ENCODE measurements at places on chromosomes 5 and 9.

DNA sequence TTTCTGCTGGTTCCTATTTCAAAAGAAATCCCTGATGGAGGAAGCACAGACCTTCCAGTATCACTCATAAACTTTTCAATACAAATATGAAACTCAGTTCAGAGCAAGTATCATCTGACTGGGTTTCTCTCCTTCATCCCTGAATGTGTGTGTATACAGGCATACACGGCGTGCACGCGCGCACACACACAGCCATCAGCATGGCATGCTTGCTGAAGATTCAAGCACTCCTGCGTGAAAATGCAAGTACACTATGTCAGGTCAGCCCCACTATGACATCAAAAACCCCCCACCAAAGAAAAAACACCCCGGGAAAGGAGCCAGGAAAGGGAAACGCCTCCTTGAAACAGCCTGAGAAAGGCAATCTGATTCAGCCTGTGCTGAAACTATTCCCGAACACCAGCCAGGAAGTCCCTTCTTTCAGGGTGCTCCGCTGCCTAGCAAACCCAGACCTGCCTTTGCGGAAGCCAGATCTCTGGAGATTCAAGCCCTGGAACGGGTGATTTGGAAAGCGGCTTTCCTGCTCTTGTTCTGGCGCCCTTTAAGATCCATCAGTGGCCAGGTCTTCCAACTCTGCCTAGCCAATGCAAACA lies 831 bp downstream of the KLHL3 start:
- no peak for DNase-seq

DNA sequence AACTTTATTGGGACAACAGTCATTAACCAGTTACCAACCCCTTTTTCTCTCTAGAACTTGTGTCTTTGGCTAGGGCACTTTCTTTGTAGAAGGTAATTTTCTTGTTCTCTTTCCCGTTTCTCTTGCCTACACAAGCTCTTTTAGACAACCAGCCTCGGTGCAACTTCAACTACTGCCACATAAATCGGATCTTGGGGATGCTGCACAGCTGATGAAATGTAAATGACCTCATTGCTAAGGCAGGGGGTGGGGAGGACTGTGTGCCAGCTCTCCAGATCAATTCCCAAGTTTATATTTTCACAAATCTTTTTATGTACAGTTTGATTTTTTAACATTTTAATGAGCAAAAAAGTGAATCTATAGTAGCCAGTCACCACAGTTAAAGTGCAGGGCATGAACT lies 157.6 kb downstream of the DENND1A start:
- no peak for DNase-seq

DNA sequence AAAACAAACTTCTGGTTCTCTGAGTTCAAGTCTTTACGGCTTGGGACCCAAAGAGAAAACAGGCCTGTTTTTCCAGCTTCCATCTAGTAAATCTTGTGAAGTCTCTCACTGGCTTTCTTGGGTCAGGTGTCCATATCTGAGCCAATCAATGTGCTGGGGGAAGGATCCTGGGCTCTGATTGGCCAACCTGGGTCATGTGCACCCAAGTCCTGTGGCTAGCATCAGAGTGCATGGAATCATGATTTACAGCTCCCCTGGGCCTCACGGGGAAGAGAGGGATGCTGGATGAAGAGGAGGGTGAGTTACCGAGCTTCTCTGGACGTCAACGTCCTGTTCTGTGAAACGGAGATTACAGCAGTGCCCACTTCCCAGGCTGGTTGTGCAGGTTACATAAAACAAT lies 19.4 kb downstream of the CXCL14 start:
- DNase-seq, result no peak

DNA sequence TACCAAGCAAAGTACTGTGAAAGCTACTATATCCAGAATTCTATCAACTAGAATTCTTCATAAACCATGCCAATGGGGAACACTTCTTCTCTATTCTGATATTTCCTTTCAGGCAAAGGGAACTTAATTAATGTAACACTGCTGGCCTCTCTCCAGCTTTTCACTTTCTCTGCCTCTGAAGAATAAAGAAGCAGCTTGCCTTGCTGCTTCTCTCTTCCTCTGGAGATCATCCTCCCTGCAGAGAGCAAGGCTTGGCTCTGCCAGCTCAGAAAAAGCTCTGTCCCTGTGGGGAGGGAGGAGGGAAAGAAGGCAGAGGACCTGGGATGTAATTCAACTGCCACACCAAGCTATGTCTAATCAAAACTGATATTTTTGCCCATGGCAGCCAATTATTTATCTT lies 6.5 kb downstream of the CTNND2 start:
- no peak for DNase-seq

DNA sequence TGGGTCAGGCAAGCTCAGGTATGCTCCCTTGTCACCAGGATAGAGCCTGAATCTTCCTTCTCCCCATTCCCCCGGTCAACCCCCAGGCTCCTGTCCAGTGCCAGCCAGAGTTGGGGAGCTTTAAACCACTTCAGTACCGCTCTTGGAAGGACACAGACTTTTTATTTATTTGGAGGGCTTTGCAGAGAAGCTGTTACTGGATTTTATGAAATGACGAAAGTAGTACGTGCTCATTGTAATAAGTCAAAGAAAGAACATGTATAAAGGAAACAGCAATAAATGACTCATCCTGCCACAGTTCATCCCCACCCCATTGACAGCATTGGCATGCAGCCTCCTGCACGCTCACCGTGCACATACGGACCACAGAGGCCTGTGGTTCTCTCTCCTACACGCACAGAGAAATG lies 230.3 kb downstream of the AUH start:
- DNase-seq, result no peak

- no peak for DNase-seq
Observed at GRCh38 chr9:32483343-32483742, 42.7 kb downstream of the RIGI start.

GRCh38 chr9:133251773-133252172 lies 23.2 kb downstream of the ABO start:
- no peak for DNase-seq

DNA sequence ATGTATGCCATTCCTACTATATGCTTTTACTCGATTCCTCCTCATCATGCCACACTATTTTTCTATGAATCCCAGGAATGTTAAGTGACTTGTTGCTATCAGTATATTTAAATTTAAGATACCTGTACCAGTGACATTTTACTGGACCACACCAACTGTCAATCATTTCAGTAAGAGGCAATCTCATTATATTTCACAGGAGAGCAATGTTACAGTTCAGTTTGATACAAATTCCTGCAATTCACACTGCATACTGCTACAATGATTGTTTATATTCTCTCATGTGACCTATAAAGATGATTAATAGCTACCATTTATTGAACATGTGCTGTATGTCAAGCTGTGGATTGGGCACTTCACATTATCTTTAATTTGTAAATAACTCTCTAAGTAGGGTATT lies 30.0 kb downstream of the SPEF2 start:
- DNase-seq, result no peak

GRCh38 chr5:80825786-80826460 lies 134.2 kb upstream of the RASGRF2 start:
- DNase-seq, result no peak

- DNase-seq, result no peak
Observed at GRCh38 chr9:2260417-2261306, 245.5 kb downstream of the SMARCA2 start.

DNA sequence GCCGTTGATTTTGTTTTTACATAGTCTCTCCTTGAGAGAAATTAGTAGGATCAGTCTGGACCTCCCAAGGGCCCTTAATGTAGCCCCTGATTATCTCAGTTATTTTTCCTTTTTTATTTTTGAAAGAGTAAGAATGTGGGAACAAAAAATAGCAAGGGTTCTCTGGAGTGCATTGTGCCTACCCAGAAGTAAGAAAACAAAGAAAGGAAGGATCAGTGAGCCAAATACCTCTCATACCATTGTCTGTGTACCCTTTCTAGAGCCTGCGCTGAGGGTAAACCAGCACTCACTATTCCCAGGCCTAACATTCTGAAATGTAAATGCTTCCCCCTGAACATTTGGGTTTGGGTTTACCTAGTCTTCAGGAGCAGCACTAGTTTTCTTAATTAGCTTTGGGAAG lies 213.0 kb upstream of the TARS1 start:
- DNase-seq, result no peak

DNA sequence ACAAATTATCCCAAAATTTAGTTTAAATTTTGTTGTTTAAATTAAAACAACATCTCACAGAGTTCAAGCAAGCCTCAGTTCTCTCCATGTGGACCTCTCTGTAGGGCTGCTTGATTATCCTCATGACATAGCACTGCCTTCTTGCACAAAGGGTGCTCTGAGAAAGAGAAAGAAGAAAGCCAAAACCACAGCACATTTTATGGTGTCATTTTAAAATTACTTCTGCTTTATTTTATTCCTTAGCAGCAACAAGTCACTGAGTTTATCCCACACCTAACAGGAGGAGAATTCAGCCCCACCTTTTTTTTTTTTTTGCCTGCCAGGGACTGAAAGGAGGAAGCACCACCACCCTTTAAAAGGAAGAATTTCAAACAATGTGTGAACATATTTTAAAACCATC lies 12.8 kb upstream of the KCNV2 start:
- no peak for DNase-seq

DNA sequence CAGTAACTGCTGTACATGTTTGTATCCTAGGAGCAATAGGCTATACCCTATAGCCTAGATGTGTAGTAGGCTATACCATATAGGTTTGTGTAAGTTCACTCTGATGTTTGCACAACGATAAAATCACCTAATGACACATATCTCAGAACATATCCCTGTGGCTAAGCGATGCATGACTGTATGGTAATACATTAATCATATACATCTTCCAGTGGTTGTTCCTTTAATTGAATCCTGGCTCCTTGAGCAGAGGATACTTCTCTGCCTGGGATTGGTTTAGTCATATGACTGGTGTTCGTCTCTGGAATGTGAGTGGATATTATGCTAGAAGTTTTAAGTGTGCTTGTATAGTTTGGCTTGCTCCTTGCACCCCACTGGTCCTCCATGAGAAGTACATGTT lies 425.8 kb downstream of the MAN2A1 start:
- no peak for DNase-seq

- DNase-seq, result no peak
Observed at GRCh38 chr9:115862021-115862420, 291.6 kb upstream of the PAPPA start.

DNA sequence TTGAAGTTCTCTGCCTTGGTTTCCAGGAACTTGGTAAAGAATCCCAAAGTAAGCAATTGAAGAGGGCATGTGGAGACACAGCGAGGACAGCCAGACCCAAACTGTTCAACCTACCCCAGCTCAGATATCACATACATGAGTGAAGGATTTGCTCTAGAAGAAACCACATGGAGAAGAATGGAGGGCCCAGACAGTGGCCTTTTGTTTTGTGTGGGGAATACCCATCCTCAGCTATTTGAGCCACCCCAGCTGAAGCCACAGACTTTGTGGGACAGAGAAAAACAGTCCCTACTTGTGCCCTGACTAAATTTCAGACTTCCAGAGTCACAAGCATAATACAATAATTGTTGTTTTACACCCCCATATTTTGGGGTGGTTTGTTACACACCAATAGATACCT lies 387.1 kb downstream of the ZSWIM6 start:
- DNase-seq, result no peak

DNA sequence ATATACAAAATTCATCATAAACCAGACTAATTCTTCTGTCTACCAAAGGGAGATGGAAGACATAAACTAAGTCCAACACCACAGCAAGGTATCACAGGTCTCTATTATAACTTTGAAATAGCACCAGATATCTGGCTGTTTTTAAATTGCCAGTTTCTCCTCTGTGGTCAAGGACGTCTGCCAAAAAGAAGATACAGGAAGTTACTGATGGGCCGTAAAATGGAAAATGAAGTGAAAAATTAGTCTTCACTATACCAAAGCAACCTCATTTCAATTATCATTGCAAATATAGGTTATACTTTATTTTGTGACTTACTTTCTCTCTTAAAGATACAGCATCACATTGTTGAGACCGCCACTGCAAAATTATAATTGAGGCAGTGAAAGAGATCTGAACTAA lies 225.5 kb downstream of the NDUFS4 start:
- DNase-seq, result no peak

DNA sequence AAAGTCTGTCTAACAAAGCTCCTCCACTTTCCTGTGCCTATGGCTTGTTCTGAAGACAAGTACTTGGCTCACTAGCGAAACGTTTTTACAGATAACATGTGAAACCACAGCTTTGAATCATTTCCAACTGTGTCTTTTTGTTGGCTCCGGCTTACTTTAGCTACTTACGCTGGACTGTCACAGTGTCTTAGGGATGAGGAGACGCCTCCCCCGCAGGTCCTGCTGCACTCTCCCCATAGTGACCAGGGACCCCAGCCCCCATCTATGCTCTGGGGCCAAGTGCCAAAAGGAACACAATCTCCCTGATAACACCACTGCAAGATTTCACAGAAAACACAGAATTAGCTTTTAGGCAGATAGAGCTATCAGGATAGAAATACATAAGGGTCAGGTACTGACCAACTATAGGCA lies 219.1 kb downstream of the ADAMTS6 start:
- no peak for DNase-seq

GRCh38 chr9:99591770-99592169 lies 229.9 kb upstream of the NR4A3 start:
- DNase-seq, result no peak

GRCh38 chr9:134546246-134546731 lies 95.3 kb upstream of the COL5A1 start:
- DNase-seq, result no peak

GRCh38 chr5:153130296-153130695 lies 360.2 kb upstream of the GRIA1 start:
- no peak for DNase-seq

GRCh38 chr5:949815-950560 lies 57.3 kb downstream of the TRIP13 start:
- DNase-seq, result peak; percentile 20

DNA sequence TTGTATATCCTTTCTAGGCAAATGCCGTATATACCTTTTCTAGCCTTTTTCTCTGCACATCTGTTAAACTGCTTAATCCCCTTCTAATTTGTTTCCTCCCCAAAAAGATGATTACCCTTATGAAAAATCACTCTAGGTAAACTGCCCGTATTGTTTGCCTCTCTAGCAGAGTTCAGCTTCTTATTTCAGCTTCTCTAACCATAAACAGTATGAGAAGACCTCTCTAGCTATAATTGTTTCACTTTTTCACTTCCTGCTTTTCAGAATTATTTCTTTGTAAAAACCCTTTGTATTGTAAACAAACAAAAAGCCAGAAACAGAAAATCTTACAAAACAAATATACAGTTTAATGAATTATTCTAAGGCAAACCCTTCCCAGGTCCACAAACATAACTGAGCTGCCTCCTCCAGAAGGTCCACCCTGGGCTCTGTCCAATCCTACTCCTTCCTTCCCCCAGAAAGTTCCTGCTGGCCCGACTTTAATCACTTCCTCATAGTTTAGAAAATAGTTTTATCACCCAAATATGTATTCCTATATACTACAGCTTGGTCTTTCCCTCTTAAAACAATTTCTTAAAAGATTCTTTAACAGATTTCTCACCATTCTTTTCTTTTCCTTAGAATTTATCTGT lies 158.1 kb downstream of the FGF1 start:
- DNase-seq, result no peak

GRCh38 chr9:126043681-126044080 lies 282.9 kb upstream of the MVB12B start:
- no peak for DNase-seq

GRCh38 chr9:7315116-7315515 lies 484.5 kb downstream of the DMAC1 start:
- DNase-seq, result no peak

All from H1 (cell line).